Activated CD8-positive, alpha-beta memory T cell treated with anti-CD3 and anti-CD28 coated beads for 48 hours (primary cell): ENCODE measurements at places on chromosomes 7 and 10.

DNA sequence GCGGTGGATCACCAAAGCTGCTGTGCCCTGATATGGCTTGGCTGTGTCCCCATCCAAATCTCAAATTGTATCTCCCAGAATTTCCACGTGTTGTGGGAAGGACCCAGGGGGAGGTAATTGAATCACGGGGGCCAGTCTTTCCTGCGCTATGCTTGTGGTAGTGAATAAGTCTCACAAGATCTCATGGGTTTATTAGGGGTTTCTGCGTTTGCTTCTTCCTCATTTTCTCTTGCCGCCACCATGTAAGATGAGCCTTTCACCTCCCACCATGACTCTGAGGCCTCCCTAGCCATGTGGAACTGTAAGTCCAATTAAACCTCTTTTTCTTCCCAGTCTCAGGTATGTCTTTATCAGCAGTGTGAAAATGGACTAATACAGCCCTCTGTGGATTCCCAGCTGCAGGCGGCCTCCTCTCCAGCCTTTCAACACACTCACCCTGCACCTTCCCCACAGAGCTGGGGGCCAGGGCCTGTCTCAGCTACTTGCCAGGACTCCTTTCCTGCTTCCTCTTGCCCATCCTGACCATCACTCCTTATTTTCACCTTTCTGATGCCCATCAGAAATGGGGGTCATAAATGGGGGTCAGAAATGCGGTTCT is 57.2 kb upstream of the TOMM7 start:
- no peak for DNase-seq

DNA sequence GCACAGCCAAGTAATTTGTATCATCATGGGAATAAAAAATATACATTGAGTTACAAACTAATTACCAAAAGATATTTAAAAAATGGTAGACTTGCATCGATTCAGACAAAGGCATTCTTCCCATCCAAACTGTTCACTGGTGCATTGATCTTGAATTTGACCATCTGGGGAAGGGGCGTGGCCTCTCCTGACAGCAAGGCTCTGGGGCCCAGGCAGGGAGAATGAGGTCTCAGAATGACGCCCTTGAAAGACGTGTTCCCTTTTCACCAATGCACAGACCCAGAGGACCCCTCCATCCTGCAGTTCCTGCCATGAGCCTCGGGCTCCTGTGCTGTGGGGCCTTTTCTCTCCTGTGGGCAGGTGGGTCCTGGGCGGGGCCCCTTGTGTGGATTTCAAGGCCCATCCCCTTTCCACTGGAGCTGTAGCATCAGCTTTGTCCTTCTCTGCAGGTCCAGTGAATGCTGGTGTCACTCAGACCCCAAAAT is 91.1 kb upstream of the PRSS58 start:
- DNase-seq: no peak

DNA sequence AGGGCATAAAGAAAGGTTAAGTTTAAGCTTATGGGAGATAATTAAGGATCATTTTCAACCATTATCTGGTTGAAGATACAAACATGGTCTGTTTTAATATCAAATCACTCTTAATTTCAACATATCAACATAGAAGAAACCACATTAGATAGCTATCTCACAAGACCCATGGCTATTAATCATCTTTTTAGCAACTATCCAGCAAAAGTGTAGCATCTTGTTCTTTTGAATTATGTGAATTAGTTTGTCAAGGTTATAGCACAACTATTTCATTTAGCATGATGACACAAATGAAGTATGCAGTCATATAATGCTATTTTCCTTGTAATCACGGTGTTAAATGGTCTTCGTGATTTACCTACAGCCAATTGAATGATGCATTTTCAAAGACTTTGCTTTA is 58.9 kb upstream of the PPP1R9A start:
- no peak for DNase-seq

DNA sequence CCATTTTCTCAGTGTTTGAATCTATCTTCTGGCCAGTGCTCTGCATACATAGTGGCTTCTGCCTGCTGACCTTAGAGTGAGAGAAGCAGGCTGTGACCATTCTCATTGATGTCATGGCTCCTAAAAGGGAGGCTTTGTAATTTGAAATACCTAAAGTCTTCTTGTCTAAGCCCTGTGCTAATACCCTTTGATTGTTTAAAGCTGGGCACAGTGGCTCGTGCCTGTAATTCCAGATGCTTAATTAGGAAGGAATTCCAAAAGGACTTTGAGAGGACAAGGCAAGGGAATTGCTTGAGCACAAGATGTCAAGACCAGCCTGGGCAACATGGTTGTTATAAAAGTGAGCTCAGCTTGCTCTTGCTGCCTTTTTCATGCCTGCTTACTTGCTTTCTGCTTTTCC is 81.7 kb downstream of the APBB1IP start:
- no peak for DNase-seq

GRCh38 chr7:1966631-1967200 is 266.0 kb downstream of the MAD1L1 start:
- DNase-seq: no peak

GRCh38 chr10:99329554-99330346 is 594 bp downstream of the CNNM1 start:
- DNase-seq: no peak

- no peak for DNase-seq
Measured at GRCh38 chr7:143315776-143316175, at the start of gene CLCN1. TSS of gene CLCN1 (plus strand) at chr7:143316111. CDS start at chr7:143316213, 102 bp downstream.

GRCh38 chr7:141053626-141054025 is 20.2 kb upstream of the TMEM178B start:
- DNase-seq: peak; percentile 15

DNA sequence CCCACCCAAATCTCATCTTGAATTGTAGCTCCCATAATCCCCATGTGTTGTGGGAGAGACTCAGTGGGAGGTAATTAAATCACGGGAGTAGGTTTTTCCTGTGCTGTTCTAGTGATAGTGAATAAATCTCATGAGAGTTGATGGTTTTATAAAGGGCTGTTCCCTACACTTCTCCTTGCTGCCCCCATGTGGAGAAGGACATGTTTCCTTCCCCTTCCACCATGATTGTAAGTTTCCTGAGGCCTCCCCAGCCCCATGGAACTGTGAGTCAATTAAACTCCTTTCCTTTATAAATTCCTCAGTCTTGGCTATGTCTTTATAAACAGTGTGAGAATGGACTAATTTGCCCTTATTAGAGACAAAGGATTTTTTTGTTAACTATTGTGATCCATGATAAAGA is 48.5 kb upstream of the MKX start:
- no peak for DNase-seq

DNA sequence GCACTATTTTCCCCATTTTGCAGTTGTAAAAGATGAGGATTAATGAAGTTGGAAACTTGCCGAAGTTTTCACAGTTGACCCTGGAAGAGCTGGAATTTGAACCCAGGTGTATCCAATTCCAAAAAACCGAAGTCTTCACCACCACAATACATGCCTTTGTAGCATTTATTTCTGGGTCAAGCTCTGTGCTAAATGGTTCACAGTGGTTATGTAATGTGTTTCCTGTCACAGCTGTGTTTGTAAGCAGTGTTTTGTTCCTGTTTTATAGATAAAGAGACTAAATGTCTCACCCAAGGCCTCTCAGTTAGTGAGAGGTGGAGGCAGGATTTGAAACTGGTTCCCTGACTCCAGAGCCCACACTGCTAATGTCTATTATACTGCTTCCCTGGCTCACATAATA is 17.6 kb downstream of the SFTPA2 start:
- no peak for DNase-seq

DNA sequence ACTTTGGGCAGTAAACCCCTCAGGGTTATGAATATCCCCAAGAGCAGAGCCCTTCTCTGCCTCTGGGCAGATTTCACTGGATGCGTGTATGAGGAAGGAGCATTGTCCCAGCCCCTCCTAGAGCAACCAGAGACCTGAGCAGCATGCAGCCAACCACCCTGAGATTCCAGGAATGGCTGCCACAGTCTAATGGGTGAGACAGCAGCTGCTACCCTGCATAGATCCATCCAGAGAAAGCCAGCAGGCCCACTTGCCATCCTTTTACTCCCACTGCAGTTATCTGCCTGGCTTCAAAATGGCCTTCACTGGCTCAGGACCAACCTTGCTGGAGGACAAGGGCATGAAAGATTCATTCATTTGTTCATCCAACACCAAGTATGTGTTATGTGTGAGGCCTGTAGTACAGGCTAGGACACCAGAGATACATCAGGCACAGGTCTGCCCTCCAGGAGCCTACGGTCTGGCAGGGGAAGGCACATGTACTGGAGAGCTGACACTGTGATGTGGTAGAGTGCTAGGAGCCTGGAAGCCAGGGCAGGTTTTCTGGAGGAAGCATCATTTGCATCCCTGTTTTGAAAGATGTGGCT is 26.2 kb upstream of the C10orf105 start:
- no peak for DNase-seq

- no peak for DNase-seq
Measured at GRCh38 chr10:33155720-33156638, 178.5 kb downstream of the NRP1 start.

- no peak for DNase-seq
Measured at GRCh38 chr7:29315122-29315891, 120.7 kb downstream of the CHN2 start.

DNA sequence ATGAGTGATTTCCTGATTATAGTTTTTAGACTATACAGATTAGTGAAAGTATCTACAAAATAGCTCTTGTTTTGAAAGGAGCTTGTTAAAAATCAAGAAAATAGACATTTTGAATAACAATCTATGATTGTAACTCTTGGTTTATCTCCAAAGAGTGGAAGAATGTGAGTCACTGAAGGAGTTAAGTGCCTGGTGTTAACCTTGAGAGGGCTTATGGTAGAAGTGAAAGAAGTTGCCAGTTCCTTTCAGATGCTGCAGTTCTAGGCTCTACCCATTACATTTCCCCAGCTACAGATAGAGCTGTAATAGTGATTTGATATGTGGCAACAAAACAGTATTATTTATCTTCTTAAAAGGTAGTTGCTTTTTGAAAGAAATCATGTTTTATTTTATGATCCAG is 12.7 kb downstream of the NRBF2 start:
- no peak for DNase-seq

GRCh38 chr10:50896721-50897120 is 11.3 kb upstream of the A1CF start:
- no peak for DNase-seq

DNA sequence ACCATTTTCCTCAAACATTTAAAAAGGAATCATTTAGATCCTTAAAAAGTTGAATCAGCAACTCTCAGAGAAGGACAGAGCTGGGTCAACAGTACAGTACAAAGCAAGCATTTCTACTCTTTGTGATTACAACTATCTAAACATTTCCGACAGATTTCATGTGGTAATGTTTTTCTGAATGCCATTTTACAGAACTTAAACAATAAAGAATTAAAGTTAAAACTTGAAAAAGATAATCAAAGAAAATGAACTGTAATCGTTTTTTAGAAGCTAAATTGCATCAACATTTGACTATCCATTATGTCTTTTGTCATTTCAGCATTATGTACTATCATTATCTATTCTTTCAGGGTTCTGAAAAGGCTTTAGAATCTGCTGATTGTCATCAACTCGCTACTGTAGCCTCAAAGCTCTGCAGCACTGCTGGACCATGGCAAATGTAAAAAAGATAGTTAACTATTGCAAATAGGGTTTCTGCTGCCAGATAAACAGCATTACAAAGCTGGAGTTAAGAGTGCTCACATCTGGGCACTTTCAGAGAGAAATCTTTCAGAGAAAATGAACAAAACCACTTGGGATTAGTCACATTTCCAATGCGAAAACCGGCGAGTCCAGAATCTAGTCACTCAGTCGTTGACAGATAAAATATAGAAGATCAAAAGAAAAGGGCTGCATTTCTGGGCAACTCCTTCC is 160.4 kb upstream of the LAMB4 start:
- DNase-seq: no peak

DNA sequence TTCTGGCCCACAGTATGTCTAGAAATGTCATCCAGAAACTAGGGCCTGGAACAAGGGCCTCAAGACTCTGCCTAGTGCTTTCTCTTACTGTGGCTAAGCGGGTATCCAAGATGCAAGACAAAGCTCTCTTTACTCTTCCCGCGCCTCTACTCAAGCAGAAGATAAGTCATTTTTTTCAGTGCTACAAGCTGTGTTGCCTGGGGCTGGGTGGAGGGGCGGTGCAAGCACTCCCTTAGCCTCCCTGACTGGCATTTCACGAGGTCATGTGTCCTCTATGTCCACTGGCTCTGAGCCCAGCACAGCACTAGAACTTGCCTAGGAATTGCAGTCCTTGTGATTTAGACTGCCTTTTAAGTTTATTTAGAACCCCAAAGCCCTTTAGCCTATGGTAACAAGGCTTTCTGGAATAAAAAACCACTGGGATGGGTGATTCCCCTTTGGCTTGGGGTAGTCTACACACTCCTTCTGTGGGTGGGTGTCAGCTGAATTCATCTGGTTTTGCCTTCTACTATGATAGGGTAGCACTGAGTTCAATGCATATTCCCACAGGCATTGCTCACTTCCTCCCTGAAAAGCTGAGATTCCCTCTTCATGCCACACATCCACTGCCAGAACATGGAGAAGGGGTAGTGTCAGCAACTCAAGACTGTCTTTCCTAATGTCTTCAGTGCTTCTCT is 371.8 kb upstream of the KCND2 start:
- DNase-seq: no peak

- no peak for DNase-seq
Measured at GRCh38 chr7:100859856-100860255, 7.3 kb upstream of the TRIP6 start.

GRCh38 chr10:119370972-119371703 is 163.8 kb downstream of the GRK5 start:
- no peak for DNase-seq
